ENCODE measurements at places on chromosomes 7 and 10. TPM values are rescaled to one million over a fixed set of nuclear protein-coding genes. Genes with fewer than 3 reads are reported as not detected.

DNA sequence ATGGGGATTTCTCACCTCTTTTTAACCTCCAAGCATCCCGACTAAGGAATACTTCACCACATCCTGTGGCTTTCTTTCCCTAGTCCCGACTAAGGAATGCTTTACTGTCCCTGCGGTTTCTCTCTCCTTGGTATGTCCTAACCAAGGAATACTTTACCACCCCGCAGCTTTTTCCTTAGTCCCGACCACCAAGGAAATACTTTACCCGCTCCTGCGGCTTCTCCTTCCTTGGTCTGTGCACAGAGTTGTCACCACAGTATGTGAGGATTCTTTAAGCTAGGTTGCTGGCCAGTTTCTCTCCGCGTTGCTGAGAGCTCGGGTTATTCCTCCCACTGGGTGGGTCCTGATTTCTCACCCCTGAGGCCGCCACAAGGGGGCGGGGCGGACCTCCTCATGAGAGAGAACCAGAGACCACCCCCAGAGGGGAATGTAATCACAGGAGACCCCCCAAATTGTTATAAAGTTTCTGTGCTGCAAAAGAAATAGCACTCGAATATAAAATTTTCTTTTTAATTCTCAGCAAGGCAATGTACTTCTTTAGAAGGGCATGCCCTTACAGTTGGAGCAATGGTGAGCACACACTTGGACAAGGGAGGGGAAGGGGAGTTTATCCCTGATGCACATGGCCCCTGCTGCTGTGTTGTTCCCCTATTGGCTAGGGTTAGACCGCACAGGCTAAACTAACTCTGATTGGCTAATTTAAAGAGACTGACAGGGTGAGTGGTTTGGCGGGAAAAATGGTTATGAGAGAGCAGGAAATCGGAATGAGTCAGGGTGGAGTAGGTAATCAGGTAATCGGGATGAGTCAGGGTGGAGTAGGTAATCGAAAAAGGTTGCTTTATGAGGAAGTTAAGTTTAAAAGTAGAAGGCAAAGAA, 12.8 kb downstream of the SUGCT start:
- no peaks in the 10 kb centered on the region for H3K4me1 ChIP-seq
- no peaks in the 10 kb centered on the region for H3K36me3 ChIP-seq
- H3K27me3 ChIP-seq, result peaks cover 6% of the 10 kb centered on the region
- no peak overlapping the region for H3K4me3 ChIP-seq

The KMT2E gene
- total RNA-seq, result 105 TPM

The CRHR2 gene
- not detected for total RNA-seq

DNA sequence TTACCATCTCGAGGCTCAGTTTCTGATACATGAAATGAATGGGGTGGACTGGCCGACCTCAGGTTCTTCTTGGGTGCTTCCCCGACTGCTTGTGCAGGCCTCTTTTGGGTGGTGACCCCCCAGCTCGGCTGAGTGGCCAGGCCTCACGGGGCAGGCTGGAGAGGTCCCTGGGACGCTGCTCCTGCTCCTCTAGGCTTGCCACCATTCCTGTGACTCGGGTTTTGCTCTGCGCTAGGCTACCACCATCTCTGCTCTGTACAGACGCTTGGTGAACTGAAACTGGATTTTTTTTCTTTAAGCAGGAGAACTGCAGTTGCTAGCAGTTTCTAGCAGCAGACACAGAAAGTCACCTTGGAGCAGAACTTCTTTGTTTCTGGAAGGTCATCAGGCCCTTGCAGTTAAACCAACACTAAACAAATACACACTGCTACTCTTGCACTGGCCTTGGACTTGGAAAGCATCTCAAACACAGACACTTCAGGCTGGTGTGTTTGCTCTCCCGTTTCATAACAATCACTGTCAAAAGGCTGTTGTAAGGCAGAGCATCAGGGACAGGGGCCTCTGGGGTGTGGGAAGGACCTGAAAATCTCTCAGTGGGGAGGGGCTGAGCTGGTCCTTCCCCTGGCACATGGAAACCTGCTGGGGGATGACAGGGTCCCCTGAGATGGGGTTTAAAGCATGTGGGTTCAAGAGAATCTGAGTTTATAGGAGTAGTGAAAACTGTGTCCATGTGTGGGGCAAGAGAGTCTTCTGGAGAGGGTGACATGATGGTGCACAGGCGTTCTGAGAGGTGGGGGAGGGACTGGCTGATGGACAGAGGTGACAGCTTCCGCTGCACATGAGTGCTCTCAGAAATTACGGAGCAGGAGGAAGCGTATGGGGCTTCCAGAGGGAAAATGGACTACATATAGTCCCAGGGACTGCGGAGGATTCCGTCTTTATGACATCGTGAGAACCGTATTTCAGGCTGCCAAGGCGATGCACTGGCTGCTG, 35.0 kb upstream of the GIMAP8 start:
- peaks cover 3% of the 10 kb centered on the region for H3K4me1 ChIP-seq
- no peak overlapping the region for H3K27ac ChIP-seq
- peaks cover 4% of the 10 kb centered on the region for H3K36me3 ChIP-seq
- H3K27me3 ChIP-seq, result peaks cover 4% of the 10 kb centered on the region
- H3K4me3 ChIP-seq, result no peak overlapping the region
- DNase-seq, result no peak

DNA sequence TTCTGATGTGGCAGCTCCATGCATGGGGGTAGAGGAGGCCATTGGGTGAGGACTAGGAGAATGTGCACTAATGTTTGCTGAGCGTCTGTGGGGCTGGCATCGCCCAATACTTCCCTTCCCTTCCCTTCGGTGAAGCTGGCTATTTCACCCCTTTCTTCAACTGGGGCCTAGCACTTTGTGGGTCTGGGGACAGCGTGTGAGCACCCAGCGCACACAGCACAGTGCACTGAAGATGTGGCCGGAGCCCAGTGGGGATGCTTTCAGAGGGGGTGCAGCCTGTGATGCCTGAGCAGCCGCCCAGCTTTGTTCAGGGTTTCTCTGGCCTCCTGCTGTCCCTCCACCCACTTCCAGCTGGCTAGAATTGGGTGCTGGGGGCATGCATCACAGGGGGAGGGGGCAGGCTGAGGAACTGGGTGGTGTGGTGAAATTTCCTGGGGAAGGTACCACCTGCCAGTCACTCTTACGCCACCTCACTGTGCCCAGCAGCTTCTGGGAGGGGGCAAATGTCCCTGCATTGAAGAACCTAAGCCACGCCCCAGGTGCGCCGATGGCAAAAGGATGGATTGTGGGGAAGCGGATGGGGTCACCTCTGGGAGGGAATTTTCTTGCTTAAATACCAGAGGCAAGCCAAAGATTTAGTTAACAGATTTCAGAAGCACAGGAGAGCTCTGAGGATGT, 45.5 kb downstream of the CLEC2L start:
- peaks cover 2% of the 10 kb centered on the region for H3K4me1 ChIP-seq
- DNase-seq, result no peak

GRCh38 chr7:30634634-30635201, 40.0 kb downstream of the GARS1 start:
- DNase-seq, result no peak
- H3K27me3 ChIP-seq, result no peaks in the 10 kb centered on the region
- H3K27ac ChIP-seq, result no peak overlapping the region

The AKR1C8 gene
- total RNA-seq, result 0.18 TPM

GRCh38 chr7:1103789-1104515, 16.0 kb downstream of the GPER1 start:
- peak overlapping the region; percentile 31 for H3K4me3 ChIP-seq
- DNase-seq, result no peak
- H3K36me3 ChIP-seq, result no peaks in the 10 kb centered on the region
- H3K4me1 ChIP-seq, result peaks cover 27% of the 10 kb centered on the region

DNA sequence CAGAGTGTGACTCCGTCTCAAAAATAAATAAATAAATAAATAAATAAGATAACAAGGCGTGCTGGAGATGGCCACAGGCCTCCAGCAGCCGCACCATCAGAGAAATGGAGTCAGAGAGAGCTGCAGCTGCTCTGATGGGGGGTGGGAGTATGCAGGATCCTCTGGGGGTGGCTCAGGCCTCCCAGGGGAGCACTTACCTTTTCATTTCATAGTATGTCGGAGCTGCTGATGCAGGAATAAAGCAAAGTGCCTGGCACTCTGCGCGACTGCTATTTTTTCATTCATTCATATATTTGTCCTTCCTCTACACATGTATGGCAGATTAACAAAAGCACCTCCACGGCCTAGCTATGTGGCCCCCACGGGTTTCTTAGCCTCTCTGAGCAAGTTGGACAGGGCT, 175.9 kb downstream of the CUX1 start:
- H3K4me3 ChIP-seq, result no peak overlapping the region
- H3K36me3 ChIP-seq, result no peaks in the 10 kb centered on the region
- no peaks in the 10 kb centered on the region for H3K27me3 ChIP-seq
- no peak for DNase-seq

DNA sequence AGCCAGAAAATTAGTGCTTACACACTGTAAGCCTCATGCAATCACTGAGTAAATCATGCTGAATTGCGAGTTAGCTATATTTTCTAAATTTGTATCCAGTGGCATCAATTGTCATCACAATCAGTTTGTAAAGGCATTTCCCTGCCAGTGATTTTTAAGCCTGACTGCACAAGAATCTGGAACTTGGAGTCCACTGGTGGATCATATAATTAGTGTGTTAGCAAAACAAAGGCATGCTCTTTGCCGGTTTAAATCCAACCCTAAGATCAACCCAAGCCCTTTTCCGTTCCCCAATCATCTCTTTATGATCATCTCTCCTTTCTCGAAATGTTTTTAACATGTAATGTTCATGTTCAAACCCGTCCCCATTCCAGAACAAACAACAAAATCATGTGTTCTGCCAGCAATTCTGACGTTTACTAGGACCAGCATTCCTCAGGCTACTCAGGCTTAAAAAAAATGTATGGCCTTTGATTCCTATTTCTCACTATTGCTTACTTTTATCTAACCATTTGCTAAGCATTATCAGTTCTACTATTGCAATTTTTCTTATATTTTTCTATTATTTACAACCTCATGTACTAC, 649.2 kb downstream of the SORCS1 start:
- no peak overlapping the region for H3K27ac ChIP-seq
- H3K36me3 ChIP-seq, result no peaks in the 10 kb centered on the region
- no peak for DNase-seq

The CDK13 gene
- 46.7 TPM for total RNA-seq

DNA sequence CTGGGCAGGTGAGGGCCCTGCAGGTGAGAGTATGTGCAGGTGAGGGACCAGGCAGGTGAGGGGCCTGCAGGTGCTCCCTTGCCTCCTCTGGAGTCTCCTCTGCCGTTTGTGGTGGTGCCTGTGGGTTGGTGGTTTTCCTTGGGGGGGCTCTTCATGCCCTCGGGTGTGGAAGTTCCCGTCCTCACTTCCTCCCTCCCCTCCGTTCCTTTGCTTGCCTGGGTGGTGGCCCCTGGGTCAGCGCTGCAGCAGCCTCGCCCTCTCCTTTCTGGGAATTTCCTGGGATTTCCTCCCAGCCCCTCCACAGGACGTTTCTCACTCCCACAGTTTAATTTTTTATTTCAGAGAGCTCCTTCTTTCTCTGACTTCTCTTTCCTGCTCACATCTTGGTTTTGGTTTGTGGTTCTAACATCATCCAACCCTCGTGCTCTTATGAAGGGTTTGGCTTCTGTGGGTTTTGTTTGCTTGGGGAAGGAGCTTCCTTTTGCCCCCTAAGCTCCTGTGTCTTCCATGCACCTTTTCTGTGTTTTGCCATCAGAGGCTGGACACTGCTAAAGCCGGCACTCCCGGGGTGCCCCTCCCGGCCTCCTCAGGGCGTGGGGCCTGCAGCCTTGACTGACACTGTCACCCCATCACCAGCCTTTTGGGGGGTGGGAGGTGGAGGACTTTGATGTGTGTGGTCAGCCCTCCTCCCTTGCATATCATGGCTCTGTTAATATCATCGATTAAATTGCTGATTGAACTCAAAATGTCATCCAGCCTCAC, 29.2 kb upstream of the ADGRA1 start:
- peaks cover 16% of the 10 kb centered on the region for H3K4me1 ChIP-seq
- no peaks in the 10 kb centered on the region for H3K36me3 ChIP-seq
- peak; percentile 48 for DNase-seq
- H3K27ac ChIP-seq, result peak overlapping the region; percentile 6

- DNase-seq, result no peak
- H3K27ac ChIP-seq, result no peak overlapping the region
- H3K27me3 ChIP-seq, result no peaks in the 10 kb centered on the region
- no peak overlapping the region for H3K4me3 ChIP-seq
- peaks cover 21% of the 10 kb centered on the region for H3K4me1 ChIP-seq
- peaks cover 7% of the 10 kb centered on the region for H3K36me3 ChIP-seq
Measured at GRCh38 chr10:123011987-123012386, 3.2 kb downstream of the ACADSB start.

DNA sequence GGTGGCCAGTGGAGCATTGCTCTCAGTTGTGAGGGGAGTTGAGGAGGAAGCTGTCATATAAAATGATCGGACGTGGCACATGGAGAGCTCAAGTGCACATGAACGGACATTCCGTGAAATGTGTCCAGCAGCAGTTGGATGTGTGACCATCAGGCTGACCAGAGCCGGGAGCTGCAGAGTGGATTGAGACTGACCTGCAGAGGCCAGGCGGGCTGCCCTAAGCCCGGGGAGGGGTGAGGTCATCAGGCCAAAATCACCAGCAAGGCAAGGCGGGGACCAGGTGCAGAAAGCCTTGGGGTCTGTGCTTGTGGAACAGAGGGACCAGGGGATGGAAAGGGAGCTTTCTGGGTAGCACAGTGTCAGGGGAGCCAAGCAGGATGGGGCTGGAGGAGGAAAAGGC, 279.5 kb downstream of the CELF2 start:
- no peak overlapping the region for H3K4me3 ChIP-seq
- no peak for DNase-seq
- H3K27ac ChIP-seq, result peak overlapping the region; percentile 50
- H3K4me1 ChIP-seq, result peaks cover 5% of the 10 kb centered on the region
- no peaks in the 10 kb centered on the region for H3K27me3 ChIP-seq

The HOXA4 gene
- not detected for total RNA-seq

DNA sequence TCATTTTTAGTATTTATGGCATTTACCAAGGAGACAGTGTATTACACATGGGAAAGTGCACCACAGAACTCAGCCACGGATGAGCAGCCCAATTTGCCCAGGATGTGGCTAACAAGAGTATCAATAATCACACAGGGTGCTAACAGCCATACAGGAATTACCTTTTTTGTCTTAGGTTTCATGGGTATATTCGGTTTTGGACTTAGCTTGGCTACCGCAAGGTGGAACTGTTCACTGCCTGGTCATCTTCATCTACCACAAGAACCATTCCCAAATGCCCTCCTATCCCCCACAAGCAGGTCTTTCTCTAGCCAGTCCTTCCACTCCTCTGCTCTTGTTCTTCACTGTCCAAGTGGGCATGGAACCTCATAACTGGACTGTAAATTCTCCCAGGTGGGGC, 6.0 kb downstream of the PDLIM1 start:
- peaks cover 41% of the 10 kb centered on the region for H3K27me3 ChIP-seq
- H3K4me1 ChIP-seq, result peaks cover under 1% of the 10 kb centered on the region
- H3K4me3 ChIP-seq, result no peak overlapping the region

GRCh38 chr10:92493362-92493761, 80.5 kb downstream of the IDE start:
- H3K27me3 ChIP-seq, result no peaks in the 10 kb centered on the region
- no peak for DNase-seq
- H3K4me3 ChIP-seq, result no peak overlapping the region
- peaks cover 17% of the 10 kb centered on the region for H3K36me3 ChIP-seq
- no peaks in the 10 kb centered on the region for H3K4me1 ChIP-seq

- H3K4me1 ChIP-seq, result peaks cover 70% of the 10 kb centered on the region
- no peak overlapping the region for H3K4me3 ChIP-seq
- peaks cover 34% of the 10 kb centered on the region for H3K36me3 ChIP-seq
- H3K27me3 ChIP-seq, result no peaks in the 10 kb centered on the region
- DNase-seq, result no peak
Measured at GRCh38 chr7:100367676-100368613, 5.3 kb upstream of the PILRA start.

- DNase-seq, result peak; percentile 33
- H3K36me3 ChIP-seq, result no peaks in the 10 kb centered on the region
- peaks cover 2% of the 10 kb centered on the region for H3K4me1 ChIP-seq
- no peak overlapping the region for H3K4me3 ChIP-seq
Measured at GRCh38 chr7:95690367-95690947, 81.9 kb upstream of the DYNC1I1 start.

GRCh38 chr7:46450886-46451285, 529.8 kb upstream of the IGFBP3 start:
- H3K27ac ChIP-seq, result no peak overlapping the region
- no peaks in the 10 kb centered on the region for H3K27me3 ChIP-seq
- H3K36me3 ChIP-seq, result no peaks in the 10 kb centered on the region
- no peaks in the 10 kb centered on the region for H3K4me1 ChIP-seq

All from activated CD8-positive, alpha-beta T cell treated with anti-CD3 and anti-CD28 coated beads, Interleukin-2, amount 10 ng/mL, durations not matched to agents 7 days and 5 days (primary cell).